ENCODE measurements at places on chromosomes 12 and 14.

DNA sequence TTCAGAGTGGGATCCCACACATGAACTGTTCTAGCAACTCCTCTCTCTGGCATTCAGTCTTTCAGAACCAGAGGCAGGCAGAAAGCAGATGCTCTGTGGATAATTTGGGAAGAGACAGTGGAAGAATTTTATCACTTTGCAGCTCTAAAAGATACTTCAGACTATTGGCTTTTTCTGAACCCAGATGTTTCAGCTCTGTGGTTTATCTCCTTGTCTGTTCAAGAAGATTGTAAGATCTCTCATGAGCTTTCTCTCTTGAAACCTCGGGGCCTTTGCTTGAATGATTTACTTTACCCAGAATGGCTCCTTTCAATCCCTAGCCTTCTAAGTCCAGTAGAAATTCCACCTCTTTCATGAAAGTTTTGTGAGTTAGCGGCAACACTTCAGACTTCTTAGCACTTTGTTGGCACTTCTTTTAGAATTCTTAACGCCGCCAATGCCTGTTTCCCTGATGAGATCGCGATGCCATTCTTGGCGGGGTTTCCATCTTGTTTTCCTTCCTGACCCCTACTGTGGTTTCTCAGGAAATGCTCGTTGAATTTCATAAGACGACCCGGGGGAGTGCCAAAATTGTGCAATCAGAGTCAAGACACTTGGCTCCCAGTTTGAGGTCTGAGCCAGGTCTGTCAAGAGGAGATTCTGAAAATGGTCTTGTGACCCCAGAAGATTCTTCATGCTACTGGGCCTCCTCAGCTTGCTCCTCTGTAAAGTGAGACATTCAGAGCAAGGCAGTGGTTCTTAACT lies 107.0 kb upstream of the PRICKLE1 start:
- no peak for DNase-seq

GRCh38 chr14:71488703-71489191 lies 443.5 kb upstream of the RGS6 start:
- DNase-seq: no peak

DNA sequence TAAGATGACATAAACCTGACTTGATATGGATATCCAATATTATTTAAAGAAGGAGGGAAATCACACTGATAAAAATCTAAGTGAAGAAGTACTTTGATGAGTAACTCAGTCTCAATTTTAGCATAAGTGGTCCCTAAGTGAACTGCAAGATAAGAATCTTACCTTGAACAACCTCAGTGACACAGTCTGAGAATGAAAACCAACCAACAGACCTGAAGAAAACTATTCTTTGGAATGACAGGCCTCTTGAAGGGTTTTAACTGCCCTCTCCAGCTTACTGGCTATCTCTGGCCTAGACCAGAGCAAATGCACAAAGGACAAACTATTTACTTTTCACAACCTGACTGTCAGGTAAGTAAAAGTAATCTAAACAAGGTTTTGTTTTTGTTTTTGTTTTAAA lies 44.7 kb downstream of the CPM start:
- no peak for DNase-seq

GRCh38 chr12:93442411-93443340 lies 929 bp upstream of the UBE2N start:
- no peak for DNase-seq

GRCh38 chr14:82710267-82710841 lies 1176.7 kb upstream of the SEL1L start:
- DNase-seq: no peak

GRCh38 chr12:87336814-87337336 lies 692.3 kb downstream of the C12orf50 start:
- no peak for DNase-seq

DNA sequence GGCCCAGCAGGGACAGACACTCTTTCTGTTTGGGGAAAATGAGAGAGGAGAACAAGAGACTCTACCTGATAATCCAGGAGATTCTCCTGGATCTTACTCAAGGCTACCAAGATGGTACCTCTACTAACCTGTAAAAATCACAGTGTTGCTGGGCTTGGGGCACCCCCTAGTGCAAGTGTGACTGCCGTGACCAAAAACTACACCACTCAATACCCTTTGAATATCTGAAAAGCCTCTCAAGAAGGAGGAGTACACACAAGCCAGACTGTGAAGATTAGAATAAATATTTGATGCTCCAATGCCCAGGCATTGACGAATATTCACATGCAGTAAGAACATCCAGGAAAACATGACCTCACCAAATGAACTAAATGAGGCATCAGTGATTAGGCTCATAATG lies 965.4 kb downstream of the LRFN5 start:
- no peak for DNase-seq

DNA sequence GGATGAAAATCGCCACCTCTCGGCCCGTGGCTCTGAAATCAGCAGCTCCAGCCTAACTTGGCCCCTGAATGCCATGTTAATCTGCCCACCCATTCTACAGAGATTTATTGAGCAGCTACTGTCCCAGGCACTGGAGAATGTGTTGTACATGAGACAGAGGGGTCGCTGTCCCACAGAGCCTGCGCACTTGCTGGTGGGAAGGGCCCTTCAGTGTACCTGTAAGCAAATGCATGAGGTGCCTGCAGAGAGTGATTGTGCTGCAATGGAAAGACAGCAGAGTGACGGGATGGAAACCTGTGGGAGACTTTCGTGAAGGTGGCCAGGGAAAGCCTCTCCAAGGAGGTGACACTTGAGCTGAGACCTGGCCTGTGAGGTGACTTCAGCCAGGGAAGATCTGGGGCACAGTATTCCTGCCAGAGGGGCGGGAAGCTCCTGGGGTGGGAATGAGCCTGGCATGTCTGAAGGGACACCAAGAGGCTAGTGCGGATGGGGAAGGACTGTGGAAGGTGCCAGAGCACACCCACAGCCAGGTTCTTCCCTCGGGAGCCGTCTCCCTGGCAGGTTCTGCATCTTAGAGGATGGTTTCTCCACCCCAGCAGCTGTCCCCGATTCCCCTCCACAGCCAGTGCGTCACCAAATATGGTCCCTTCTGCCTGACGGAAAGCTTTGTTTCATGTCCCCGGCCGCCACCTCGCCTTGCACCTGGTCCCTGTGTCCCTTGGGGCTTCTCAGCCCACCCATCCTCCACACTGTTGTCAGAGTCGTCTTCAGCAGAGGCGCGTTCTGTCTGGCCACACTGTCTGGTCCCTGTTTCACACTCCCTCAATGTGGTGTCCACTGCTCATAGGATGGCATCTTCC lies 8.7 kb downstream of the SMIM41 start:
- DNase-seq: no peak

GRCh38 chr14:58128416-58128815 lies 23.6 kb downstream of the ARMH4 start:
- no peak for DNase-seq

GRCh38 chr12:68924546-68924945 lies 8.4 kb downstream of the CPM start:
- no peak for DNase-seq

GRCh38 chr12:45557016-45557415 lies 172.5 kb upstream of the ARID2 start:
- DNase-seq: no peak

- DNase-seq: no peak
Observed at GRCh38 chr12:52446367-52447045, 5.4 kb downstream of the KRT6B start.

DNA sequence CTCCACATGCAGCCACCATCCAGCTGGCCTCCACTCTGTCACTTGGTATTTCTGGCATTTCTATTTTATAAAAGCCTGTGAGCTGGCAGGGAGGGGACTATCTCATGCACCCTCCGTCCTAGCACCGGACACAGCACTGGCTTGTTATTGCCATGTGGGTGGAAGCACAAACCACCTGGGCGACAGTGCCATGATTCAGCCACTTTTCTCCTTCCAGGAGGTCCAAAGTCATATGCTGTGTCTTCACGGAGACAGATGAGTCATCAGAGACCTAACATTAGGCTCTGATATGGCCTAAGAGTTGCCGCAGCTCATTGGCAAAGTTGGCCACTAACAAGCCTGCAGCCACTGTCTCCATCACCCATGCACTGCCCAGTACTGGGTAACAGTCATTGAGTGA lies 1123.0 kb downstream of the VRK1 start:
- no peak for DNase-seq

GRCh38 chr14:31362746-31363145 lies 57.6 kb downstream of the HEATR5A start:
- DNase-seq: no peak

- no peak for DNase-seq
Observed at GRCh38 chr14:84592770-84593169, 937.2 kb upstream of the FLRT2 start.

GRCh38 chr12:51971679-51972421 lies 20.4 kb downstream of the ACVR1B start:
- DNase-seq: no peak

DNA sequence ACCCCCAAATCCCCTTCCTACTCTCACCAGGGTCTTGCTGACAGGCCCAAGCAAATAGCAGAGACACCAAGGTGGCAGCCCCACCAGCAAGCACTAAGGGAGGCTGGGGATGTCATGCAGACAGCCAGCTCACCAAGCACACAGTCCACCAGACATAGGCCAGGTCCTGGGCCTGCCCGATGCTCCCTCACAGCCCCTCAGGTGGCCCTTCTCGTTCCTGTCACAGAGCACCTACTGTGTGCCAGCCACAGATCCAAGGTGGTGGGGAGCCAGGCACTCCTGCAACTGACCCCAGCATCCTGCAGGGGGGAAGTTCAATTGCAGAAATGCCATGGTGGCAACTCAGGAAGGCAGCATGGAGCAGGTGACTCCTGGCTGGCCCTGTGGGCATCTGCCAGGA lies 60.5 kb upstream of the PNMA1 start:
- no peak for DNase-seq

DNA sequence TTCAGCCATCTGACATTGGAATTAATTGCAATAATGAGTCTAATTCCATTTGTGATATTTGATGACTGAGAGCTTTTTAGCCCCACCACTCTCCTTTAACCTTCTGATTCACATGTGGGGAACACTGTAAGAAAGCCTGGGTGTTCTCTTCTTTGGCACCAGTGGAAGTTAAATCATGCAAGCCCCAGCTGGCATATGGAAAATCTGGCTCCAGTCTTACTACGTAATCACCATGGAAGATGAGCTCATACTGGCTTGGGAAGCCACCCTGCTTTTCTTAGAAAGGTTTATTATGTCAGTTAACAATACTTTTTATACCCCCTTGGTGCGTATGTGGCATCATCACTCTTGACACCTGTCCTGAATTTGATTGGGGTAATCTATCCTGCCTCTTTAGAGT lies 479.3 kb downstream of the SLC16A7 start:
- DNase-seq: no peak

DNA sequence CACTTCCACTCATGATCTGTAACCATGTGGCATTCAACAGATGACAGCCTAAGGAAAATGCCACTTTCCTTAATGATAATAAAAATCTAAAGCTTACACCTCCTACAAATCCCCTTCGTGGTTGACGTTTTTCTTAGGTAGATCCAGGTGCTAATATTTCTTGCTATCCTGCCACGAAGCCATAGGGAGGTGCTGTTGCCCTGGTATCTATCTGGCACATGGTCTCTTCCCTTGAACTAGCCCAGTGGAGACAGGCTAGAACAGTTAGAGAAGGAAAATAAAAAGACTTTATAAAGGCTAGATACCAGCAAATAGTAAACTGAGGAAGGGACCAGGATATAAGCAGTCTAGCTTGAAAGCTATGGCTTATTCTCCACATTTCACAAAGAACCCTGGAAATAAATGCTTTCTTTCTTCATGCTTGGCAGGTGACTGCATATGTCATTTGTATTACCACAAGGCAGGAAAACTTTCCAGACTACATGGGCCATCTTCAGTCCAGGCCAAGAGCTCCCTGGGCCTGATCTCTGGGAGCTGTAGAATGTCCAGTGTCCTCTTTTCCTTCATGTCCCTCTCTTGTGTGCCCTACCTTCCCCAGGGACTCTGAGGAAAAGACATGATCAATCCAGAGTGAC lies 15.3 kb downstream of the SPIC start:
- no peak for DNase-seq

DNA sequence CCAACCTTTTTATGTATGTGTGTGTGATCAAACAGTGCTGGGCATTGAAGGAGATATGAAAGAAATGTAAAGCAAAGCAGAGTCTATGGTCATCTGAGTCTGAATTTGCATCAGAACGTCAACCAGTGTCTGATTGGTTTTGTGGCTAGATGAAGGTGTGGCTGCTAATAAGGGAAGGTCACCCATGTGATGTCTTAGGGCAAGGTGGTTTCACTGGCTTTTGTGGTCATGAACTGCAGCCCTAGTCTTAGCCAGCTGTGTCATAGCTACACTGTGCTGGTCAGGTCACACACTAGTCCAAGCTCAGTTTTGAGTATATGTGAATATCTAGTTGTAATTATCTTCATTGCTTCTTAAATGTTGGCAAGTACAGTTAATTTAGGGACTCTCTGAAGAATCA lies 105.8 kb downstream of the TGFB3 start:
- DNase-seq: no peak

DNA sequence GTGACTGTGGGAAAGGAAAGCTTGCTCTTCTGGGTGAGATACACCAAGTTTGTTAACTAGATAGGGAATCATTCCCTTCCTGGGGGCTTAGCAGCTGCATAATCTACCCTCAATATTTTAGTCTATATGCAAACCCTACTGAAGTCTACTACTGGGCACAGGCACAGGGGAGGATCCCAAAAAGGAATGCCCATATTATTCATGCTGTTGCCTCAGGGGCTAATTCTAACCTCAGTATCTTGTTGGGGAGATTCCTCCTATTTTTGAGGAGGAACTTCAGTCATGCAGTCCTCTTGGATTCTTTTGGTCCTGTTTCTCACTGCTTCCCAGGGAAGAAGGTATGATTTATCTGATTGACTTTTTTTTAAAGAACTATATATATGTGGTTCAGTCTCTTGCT lies 58.9 kb upstream of the ANKS1B start:
- DNase-seq: no peak

GRCh38 chr12:49540229-49541139 lies 1.7 kb downstream of the KCNH3 start:
- DNase-seq: no peak

GRCh38 chr12:32089586-32089985 lies 17.1 kb upstream of the BICD1 start:
- DNase-seq: no peak

DNA sequence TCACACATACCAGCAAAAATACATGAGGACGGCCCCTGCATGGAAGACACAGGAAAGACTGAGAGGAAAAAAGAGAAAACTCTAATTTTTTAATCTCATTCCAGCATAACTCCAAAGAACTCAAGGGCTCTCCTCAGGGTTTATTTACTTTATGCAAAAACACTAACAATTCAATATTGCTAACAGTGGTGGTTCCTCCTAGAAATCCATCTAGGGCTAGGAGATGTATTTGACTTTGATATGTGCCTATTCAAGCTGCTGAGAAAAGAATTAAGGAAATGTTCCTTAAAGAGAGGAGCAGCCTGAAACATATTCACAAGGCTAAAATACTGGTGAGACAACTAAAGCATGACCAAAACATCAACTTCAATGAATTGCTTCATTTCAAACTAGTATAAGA lies 57.0 kb downstream of the SLC25A21 start:
- DNase-seq: no peak

- DNase-seq: no peak
Observed at GRCh38 chr14:37172024-37172869, at the start of gene SLC25A21. TSS of gene SLC25A21 (minus strand) at chr14:37172606.

DNA sequence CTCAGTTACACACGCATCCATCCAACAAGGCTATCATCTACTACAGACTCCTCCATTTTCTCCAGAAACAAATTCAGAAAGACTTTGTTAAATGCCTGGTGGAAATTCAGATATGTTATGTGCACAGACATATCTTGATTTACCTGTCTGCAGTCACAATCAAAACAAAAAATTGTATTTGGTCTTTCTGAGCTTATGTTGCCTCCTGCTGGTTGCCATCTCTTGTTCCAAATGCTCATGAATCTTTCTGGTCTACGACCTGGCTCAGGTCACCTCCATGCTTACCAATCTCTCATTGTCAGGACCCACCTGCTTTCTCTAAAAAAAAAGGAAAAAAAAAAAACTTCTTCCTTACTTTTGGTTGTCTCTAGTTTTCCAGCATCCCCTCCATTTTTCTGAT lies 169.2 kb upstream of the PLXNC1 start:
- no peak for DNase-seq
